ENCODE measurements at places on chromosomes 6 and 20.

DNA sequence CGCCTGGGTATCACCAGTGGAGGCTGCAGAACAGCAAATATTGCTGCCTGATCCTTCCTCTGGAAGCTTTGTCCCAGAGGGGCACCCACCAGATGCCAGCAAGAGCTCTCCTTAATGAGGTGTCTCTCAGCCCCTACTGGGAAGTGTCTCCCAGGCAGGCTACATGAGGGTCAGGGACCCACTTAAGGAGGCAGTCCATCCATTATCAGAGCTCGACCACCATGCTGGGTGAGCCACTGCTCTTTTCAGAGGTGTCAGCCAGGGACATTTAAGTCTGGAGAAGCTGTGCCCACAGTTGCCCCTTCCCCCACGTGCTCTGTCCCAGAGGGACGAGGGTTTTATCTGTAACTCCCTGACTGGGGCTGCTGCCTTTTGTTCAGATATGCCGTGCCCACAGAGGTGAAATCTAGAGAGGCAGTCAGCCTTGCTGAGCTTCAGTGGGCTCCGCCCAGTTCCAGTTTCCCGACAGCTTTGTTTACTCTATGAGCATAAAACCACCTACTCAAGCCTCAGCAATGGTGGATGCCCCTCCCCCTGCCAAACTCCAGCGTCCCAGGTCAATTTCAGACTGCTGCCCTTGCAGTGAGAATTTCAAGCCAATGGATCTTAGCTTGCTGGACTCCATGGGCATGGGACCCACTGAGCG, 25.9 kb upstream of the AIG1 start:
- no peak for DNase-seq

GRCh38 chr6:163346497-163346961, 68.0 kb upstream of the QKI start:
- no peak for DNase-seq

GRCh38 chr6:2222275-2222842, 23.0 kb downstream of the GMDS start:
- DNase-seq: no peak

DNA sequence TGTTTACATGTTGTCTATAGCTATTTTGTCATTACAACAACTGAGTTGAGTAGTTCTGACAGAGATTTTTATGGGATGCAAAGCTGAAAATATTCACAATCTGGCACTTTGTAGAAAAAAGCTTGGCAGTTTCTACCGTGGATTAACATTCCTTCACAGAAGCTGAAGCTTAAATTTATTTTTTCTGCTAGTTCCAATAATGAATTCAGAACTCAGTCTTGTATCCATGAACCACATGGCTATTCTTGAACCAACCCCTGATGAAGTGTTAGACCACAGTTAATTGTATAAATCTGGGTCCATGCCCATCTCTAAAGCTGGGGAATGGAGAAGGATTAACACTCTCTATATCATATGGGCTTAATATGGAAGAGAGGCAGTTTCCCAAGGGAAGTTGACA, 743.8 kb upstream of the FLRT3 start:
- DNase-seq: no peak
